ENCODE measurements at places on chromosomes 6 and 20.
A peak's percentile ranks its signal among the peaks of the same experiment; 100 is the strongest.

DNA sequence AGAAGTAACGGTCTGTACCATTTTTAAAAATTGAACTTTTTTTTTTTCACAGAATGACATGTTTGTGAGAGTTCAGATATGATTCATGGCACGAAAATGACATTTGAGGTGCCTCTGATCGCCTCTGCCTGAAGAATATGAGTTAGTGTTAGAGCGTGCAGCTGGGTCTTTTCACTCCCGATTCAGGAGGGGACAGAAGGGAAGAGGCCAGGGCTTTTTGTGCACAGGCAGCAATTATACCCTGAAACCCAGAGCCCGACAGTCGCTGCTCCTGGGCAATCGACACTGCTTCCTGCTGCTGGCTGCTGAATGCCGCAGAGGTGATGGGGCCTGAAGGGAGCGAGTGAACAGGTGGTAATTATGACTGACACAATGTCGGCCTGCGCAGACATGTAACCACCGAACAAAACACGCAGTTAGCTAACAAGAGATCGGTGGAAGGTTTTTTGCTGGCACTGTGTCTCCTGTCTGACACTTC lies 652.0 kb upstream of the NOX3 start:
- DNase-seq = no peak

DNA sequence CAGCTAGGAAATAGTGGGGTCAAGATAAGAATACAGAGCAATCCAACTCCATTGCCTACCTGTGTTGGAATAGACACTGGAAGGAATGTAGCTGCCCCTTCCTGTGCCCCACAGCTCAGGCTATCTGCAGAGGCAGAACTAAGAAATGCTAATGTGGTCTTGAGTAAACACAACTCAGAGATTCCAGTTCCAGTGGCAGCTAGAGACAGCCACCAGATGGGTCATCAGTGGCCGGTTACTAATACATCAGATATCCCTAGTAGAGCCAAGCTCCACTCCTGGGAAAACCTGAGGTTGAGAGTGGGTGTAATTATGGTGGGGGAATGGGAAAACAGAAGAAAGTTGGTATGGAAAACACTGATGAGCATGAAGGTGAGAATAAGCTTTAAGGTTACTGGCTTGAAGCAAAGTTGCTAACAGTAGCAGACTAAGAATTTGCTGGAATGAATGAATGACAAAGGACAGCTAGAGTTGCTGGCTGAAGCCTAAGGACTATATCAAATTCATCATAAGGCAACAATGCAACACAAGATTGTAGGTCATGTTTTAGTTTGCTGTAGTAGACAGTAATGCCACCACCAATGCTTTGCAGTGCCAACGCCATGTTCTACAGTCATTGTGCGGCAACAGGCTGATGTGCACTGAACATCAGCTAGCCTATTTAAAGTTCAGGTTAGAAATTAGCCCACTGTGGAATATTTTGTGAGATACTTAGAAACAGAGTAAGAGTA lies 28.3 kb upstream of the FAM83C start:
- DNase-seq = no peak

- DNase-seq = no peak
Measured at GRCh38 chr6:40312213-40313015, 274.8 kb downstream of the LRFN2 start.

- no peak for DNase-seq
Measured at GRCh38 chr20:23265226-23265625, 85.4 kb upstream of the NXT1 start.

DNA sequence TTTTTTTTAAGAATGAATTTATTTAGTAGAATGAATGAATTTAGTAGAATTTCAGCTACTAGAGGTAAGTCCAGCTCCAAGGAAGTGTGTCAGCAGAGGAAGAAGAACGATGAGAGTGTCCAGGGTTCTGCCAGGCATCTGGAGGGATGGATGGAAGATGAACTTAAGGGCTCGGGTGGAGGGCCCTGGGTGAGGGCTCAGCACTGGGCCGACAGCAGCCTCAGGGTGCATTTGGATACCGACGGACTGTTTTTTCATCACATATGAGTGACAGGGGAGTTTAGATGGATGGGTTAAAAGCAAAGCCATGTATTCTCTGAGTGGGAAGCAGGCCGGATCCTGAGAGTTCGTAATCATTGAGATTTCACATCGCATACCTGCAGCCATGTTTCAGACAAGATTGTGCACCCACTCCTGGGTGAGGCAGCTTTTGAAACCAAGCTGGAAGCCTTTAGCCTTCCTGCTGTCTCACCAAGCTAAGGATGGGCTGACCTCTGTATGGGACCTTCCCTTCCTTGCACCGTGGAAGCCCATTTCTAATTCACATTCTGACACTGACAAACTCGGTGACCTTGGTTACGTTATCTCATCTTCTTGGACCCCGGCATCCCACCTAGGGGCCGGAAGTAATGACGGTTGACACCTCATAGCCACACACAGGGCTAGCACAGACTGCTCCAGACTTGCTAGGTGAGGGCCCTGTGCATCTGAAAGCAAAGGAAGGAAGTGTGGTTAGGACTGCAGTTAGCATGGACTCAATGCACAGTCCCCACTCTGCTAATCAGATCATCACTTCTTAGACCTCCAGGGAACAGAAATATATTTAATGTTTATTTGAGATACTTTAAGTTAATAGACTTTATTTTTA lies 228.5 kb downstream of the SLC24A3 start:
- no peak for DNase-seq

- no peak for DNase-seq
Measured at GRCh38 chr6:125273965-125274364, 27.8 kb downstream of the HDDC2 start.

GRCh38 chr20:32828029-32828680 lies 8.4 kb downstream of the MAPRE1 start:
- no peak for DNase-seq

- DNase-seq = no peak
Measured at GRCh38 chr6:23989885-23990533, 136.0 kb upstream of the NRSN1 start.

GRCh38 chr6:92495242-92495641 lies 924.1 kb downstream of the EPHA7 start:
- no peak for DNase-seq

- DNase-seq = no peak
Measured at GRCh38 chr20:11447371-11448100, 470.2 kb upstream of the BTBD3 start.

GRCh38 chr20:11130554-11131166 lies 456.9 kb upstream of the JAG1 start:
- DNase-seq = no peak

DNA sequence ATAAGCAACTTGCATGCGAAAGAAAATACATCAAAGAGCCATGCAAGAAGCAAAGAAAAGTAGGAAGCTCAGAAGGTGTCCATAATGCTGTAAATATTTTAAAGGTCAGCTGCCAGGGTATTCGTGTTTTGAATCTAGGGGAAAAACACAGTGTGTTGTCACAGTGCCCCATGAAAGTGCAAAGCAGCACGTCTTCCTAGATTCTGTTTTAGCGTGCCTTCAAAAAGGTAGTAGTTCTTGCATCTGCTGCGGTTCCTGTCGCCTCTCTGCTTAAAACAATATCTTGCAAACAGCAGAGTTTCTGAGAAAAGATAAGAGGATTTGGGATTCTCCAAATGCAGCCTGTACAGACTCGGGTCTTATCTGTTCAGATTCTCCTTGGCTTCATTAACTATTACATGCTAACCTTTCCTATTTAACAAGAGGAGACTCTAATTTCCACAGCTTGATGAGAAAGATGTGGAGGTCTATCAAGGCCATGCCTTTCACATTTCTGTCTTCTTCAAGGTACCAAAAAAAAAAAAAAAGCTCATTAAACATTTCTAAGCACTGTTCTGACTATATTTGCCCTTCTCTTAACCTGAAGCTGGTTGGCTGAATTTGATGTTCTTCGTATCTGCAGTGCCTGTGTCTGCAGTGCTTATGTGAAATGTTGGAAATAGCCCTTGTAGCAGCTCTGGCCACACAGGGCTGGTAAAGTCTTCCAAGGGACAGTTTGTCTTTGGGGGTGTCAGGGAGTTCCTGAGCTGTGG lies 297.5 kb downstream of the ADGB start:
- DNase-seq = no peak

- DNase-seq = no peak
Measured at GRCh38 chr20:38548356-38549083, 32.5 kb upstream of the ADIG start.

- no peak for DNase-seq
Measured at GRCh38 chr6:46420921-46421638, 70.2 kb downstream of the RCAN2 start.

DNA sequence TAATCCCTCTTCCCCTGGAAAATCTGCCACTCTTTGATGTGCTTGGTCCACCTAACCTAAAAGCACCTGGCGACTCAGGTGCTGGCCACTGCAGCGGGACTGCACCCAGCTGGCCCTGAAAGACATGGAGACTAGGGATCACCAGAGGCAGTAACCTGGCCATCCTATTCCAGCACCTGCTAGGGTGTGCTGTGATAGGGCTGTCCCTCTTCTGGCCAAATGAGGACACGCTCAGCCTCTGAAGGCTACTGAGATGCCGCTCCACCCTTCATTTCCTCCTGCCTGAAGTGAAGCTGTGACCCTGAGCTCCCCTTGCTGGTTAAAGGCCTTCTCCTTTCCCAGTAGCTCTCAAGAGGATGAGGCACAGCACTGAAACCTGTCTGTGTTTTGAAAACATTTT lies 24.4 kb downstream of the FOXC1 start:
- no peak for DNase-seq

DNA sequence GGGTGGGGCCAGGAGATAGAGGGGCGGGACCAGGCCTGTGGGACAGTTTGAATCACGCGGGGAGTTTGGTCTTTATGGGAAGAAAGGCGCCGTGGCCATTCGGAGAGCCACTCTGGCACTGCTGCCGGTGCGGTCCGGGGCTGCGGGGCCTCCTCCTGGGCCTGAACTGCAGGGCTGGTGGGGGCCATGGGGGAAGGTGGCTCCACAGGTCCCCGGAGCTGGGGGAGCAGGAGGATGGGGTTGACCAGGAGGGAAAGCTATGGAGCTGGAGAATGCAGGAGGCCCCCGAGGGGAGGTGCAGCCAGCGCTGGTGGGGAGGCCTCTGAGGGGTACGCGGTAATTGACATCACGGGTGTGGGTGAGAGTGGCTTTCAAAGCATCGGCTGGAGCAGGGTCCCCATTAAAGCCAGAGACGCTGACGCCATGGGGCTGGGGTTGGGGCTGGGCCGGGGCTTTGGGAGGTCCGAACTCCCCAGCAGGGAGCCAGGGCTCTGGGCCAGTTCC lies 1.8 kb upstream of the BHLHE23 start:
- no peak for DNase-seq

GRCh38 chr6:2794171-2794730 lies 29.1 kb downstream of the WRNIP1 start:
- no peak for DNase-seq

- no peak for DNase-seq
Measured at GRCh38 chr20:40006168-40006860, 682.7 kb downstream of the MAFB start.

DNA sequence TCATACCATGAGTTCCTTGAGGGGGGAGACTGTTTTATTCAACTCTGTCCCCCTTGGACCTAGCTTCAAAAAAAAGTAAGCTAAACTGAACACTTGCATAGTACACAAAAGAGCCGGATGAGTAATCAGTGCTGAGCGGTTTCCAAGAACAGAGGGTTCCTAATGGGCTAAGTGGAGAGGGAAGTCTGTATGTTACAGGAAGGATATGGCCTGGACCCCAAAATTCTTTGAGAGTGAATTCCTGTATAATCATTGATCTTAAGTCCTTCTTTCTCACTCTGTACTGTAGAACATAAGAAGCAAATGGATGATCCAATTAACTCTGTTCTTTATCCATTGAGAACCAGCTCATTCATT lies 324.7 kb upstream of the CNR1 start:
- no peak for DNase-seq

DNA sequence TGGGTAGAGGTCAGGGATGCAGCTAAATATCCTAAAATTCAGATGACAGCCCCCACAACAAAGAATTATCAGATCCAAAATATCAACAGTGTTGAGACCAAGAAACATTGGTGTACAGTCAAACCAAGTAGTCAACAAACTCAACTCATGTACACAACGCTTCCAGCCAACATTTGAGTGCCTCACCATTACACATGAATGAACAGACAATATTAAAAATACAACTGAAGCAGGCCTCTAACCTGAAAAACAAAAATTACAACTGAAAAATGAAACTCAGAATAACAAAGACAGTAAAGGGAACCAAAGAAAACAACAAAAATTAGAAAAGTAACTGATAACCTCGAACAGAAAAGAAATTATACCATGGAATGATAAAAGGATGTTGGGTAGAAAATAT lies 46.2 kb downstream of the HACE1 start:
- DNase-seq = no peak

- DNase-seq = no peak
Measured at GRCh38 chr6:107582086-107582485, 92.2 kb downstream of the SOBP start.

GRCh38 chr6:43455531-43456428 lies at the start of gene DLK2:
Gene DLK2 (minus strand): TSS chr6:43455548. CDS start chr6:43454825, 723 bp downstream.
- peak; percentile 69 for DNase-seq

DNA sequence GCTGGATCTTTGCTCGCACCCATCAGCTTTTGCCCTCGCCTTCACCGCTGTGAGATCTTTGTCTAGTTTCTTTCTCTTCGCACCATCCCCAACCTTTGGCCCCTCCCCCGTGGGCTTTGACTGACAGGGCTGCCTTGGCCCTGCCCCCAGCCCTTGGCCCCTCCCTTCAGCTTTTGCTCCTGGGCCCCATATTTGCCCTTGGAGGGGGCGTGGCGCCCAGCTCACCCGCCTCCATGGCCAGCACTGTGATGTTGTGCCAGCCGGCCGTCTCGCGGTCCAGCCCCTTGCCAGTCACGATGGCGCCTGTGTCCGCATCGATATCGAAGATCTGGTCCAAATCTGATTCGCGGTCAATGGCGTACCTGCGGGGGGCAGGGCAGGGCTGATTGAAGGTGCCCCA lies 81.1 kb downstream of the CD40 start:
- DNase-seq = peak; percentile 55

- no peak for DNase-seq
Measured at GRCh38 chr6:38273325-38273724, 366.4 kb downstream of the BTBD9 start.

DNA sequence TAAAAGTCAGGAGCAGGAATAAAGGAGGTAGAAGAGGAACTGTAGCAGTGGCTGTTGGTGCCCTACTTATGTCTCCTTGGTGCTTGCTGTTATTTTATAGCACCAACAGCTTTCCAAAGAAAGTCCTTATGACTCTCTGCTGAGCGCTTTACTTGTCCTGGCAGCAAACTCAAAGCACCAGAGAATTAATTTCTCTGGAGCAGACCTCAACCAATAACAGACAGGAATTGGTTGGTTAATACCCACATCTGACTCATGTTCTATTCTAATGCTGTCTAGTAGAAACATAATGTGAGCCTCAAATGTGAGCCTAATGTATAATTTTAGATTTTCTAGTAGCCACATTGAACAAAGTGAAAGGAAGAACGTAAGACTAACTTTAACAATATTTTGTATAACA lies 685.9 kb downstream of the KIF16B start:
- DNase-seq = no peak

DNA sequence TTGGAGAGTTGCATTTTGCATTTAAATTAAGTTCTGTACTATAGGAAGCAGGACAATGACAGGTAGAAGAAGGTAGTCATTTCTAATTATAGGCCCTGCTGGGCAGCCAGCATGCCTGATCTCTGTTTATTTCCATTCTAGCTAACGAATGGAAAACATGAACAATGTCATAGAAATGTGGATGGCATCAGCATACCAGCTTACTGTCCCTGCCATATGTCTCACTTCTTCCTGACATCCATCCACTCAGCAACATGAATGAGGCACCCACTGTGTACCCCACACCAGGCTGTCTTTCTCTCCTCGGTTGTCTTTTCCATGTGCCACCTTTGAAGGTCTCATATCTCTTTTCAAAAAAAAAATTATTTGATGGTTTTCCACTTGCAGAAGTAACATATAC lies 11.1 kb downstream of the ADTRP start:
- no peak for DNase-seq

- no peak for DNase-seq
Measured at GRCh38 chr6:20574355-20574754, 40.1 kb downstream of the CDKAL1 start.
